Cortex of kidney (tissue), 1 donor: ENCODE measurements at places on chromosomes 6 and 20.

DNA sequence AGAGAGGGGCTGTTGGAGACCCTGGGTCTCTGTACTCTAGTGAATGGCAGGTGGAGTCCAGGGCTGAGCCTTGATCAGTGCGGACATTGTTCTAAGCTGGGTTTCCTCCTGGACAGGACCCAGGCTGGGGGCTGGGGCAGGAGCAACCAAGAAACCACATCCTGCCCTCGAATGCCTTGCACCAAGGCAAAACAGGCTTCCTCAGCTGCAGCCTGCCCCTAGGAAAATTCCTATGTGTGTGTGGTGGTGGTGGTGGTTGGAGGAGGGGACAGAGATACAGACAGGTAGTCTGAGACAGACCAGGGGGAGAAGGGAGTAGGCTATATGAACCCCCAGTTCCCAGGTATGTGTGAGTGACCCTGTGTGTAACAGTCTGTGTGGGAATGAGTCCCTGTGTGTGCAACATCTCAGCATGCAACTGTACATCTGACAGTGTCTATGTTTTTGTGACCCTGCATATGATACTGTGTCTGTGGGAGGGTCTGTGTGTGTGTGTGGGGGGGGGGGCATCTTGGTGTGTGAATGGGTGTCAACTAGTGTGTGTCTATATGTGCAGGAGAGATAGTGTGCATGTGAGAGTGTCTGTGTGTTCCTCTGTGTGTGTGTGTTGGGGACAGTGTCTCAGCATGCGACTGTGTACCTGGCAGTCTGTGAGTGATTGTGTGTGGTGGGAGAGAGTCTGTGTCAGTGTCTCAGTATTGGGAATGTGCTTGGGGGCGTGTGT lies 3.0 kb downstream of the GLP1R start:
- DNase-seq: no peak

- no peak for DNase-seq
Observed at GRCh38 chr6:20461576-20461975, 59.9 kb downstream of the E2F3 start.

GRCh38 chr20:50398821-50399554 lies 111.2 kb upstream of the PTPN1 start:
- DNase-seq: no peak

DNA sequence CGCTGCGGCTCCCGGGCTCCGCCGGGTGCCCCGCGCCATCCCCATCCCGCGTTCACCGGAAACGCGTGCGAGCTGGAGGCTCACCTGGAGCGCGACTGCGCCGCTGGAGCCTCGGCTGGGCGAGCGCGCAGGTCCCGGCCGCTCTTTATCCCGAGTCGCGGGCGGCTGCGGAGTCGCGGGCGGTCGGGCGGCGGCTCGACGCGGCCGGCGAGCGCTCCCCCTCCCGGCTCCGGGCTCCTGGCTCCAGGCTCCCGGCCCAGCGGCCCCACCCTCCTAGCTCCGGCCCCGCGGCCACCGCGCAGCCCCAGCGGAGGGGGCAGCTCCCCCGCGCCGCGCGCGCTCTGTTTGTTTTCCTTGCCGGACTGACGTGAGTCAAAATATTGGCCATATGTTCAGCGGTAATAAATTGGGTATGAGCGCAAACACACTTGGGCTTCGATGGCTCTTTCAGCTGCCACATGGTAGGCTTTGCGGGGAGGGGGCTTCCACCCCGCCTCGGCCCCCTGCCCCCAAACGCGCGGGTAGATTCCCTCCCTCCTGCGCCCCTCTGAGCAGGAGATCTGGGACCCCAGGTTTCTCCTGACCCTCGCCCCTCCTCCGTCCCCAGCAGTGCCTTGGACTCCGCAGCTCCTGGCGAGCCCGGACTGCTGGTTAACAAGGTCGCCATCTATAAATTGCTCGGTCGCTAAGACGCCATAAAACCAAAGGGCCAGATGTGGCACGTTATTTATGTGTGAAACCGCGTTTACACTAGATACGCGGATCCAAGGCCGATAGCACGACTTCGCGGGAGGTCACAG lies 8.8 kb upstream of the NKX2-2 start:
- DNase-seq: no peak

DNA sequence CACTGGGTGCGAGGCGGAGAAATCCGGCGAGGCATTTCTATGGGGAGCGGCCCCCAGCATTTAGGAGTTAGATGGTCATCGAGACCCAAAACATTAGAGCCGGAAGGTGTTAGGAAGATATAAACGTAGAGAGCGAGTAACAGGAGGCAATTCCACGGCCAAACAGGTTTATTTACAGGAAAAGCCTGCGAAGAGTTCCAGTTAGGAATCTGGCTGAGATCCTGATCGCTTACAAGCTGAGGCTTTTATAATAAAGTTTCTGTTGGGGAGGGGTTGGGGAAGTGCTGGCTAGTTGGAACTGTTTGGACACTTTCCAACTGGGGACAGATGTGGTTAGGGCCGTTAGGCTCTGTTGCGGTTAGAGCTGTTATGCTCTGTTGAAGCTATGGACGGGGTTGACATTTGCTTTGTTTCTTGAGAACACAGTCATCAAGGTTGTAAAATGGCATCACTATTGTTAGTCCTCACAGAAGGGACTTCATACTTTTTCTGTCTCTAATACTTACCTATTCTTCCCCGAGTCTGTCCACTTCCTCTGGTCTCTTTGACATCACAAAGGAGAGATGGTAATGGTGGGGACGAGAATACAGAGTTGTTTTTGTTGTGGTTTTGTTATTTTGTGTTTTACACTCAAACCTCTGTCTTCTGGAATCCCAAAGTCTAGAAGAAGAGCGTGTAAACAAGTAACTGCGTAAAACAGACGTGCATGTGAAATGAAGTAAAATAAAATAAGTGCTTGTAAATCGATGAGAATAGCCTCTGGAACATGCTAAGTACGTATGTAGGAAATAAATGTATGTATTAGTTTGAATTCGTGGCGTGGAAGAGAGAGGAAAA lies 554 bp upstream of the ZSCAN31 start:
- DNase-seq: no peak

GRCh38 chr6:24313251-24314141 lies 44.4 kb downstream of the DCDC2 start:
- DNase-seq: no peak

DNA sequence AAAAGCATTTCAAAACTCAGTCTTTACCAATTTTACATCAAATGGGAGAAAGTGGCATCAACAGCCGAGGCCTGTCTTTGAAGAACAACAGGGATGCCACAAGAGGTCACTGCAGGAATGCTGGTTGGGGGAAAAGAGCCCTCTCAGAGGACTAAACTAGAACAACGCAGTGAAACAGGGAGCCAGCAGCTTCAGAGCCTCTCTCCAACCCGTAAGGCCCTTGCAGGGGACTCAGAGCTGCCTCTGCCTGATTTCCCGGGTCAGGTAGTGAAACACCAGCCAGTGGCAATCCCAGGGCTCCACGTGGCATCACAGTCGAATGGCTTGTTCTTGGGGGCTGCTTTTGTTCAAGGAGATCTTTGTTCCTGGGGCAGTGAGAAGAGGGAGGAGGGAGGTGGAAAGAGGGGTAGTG lies 55.0 kb upstream of the KCNK16 start:
- DNase-seq: no peak

DNA sequence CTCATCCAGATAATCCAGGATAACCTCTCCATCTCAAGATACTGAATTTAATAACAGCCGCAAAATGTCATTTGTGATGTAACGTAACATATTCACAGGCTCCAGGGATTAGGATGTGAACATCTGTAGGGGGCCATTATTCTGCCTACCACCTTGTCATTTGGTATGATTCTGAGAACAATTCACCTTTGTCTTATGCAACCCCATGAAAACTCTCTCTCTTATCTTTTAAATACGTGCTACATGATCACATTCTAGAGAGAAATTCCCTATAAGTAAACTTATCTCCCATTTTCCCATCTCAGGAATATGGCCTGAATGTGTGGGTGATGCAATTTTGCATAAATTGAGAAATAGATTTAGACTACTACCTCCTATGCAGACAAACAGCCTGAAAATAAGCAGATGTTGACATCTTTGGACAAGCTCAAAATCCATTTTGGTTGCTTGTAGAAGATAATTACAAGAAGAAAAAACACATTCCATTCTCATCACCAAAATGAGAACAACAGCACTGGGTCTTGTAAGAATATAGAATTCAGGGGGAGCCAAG lies 255.4 kb upstream of the STXBP5 start:
- DNase-seq: no peak

GRCh38 chr20:43571310-43571709 lies 12.5 kb downstream of the SGK2 start:
- DNase-seq: no peak

DNA sequence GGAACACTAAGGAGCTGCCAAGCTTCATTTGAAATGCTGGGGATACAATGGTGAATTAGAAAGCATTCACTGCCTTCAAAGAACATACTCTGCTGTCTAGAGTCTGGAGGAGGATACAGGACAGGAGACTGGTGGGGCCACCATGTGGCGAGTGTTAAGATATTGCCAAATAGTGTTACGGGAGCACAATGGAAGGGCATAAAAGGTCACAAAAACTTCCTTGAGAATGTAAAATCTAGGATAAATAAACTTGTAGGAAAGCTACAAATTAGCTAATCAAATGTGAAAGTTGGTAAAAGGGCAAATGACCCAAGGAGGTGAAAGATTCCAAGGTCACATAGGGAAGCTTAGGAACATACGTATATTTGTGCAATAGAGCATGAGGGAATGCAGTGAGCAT lies 271.7 kb downstream of the RFPL4B start:
- DNase-seq: no peak

DNA sequence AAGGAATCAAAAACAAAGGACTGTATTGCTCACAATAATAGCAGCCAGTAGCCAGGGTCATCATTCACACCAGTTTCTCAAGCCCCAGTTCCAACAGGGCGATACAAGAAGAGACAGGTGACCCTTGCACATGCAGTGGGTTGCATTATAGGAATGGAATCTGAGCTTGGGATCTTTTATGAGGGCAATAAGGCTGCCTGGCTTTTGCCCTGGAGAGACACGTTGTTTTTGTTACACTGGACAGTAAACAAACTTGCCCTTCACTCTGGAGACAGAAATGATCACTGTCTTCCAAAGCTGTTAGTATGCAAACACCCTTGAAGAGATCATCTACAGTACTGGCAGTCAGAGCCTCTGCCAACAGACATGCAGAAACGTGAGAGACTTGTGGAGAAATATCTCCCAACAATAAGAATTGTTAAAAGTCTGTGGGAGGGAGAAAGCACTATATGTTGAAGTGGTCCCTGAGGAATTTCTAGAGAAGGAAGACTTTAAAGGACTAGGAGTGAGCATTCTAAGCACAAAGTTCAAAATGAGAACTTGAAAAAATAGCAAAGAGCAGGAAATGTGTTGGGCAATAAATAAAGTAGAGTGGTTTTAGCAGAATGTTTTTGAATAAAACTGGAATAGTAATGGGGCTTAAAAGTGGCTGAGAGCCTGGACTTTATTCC lies 6.2 kb upstream of the COL12A1 start:
- DNase-seq: no peak

DNA sequence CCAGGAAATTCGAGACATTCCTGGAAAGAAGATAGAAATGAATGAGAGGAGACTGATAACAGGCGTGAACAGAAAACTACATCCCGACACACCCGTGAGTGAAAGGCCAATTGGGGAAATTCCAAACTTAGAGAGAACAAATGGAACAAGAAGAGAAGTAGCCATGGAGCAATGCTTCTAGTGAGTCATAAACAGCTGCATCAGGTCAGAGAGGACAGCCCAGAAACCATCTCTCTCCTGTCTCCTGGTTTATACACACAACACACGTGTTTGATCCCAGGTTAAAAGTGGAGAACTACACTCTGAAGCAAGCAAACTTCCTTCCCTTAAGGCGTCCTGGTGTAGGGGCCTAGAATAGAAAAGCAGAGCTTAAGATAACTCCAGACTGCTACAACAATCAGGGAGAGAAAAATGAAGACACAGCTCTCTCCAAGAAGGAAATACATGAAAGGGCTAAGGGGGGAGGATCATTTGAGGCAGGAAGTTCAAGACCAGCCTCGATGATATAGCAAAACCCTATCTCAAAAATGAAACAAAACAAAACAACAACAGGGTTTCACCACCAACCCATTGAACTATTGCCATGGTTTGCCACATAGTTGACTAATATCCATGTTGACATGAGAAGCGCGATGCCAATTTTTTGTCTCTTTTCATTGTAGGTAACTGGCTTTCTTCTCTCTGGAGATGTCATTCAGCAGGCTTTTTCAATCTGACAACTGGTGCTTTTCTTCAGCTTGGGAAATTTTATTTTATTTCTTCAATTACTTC lies 26.9 kb downstream of the NRN1 start:
- DNase-seq: no peak

GRCh38 chr6:159134701-159135364 lies 34.4 kb upstream of the FNDC1 start:
- DNase-seq: no peak

DNA sequence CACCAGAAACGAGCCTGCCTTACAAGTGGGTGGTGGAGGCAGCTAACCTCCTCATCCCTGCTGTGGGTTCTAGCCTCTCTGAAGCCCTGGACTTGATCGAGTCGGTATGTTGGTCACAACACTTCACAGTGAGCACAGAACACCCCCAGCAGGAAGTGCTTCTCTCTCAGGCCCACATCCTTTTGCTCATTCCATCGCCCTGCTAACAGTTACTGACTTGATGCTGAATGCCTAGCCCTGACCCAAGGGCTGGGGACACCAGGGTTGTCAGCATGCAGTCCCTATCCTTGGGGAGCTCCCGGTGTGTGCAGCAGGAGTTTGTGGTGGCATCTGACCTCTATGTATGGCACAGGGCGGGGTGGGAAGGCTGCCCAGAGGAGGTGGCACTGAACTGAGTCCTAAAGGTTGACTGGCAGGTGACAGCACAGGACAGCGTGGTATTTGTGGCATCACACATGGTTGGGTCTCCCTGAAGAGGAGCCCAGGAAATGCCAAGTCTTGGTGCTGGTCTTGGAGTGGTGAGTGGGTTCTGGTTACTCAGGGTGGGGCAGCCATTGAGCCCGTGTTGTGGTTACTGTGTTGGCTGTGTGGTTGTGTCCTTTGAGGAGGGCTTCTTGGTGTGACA lies 26.7 kb downstream of the GTSF1L start:
- DNase-seq: no peak

DNA sequence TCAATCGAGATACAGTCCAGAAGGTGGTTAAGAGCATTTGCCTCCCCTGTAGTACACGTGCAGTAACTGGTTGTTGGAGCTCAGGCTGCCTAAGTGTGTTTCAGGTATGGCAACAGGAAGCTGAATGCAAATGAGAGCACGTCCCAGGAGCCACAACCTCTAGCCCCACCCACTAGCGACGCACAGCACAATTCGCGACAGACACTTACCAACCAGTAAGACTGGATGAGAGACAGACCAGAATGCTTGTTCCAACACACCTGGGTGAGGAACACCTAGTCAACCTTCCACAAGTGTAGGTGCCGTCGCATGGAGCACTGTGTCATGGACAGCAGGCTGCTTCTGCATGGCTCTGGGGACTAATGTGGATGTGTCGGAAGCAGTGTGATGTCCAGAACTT lies 7.2 kb upstream of the SERPINB1 start:
- no peak for DNase-seq

- no peak for DNase-seq
Observed at GRCh38 chr6:19873031-19873430, 35.9 kb downstream of the ID4 start.

GRCh38 chr6:1574083-1574761 lies 35.5 kb upstream of the FOXC1 start:
- no peak for DNase-seq

- DNase-seq: no peak
Observed at GRCh38 chr6:105882828-105883227, 203.3 kb upstream of the PRDM1 start.

- no peak for DNase-seq
Observed at GRCh38 chr6:80767808-80768207, 661.3 kb downstream of the BCKDHB start.
